ENCODE measurements at places on chromosomes 6 and 20.

DNA sequence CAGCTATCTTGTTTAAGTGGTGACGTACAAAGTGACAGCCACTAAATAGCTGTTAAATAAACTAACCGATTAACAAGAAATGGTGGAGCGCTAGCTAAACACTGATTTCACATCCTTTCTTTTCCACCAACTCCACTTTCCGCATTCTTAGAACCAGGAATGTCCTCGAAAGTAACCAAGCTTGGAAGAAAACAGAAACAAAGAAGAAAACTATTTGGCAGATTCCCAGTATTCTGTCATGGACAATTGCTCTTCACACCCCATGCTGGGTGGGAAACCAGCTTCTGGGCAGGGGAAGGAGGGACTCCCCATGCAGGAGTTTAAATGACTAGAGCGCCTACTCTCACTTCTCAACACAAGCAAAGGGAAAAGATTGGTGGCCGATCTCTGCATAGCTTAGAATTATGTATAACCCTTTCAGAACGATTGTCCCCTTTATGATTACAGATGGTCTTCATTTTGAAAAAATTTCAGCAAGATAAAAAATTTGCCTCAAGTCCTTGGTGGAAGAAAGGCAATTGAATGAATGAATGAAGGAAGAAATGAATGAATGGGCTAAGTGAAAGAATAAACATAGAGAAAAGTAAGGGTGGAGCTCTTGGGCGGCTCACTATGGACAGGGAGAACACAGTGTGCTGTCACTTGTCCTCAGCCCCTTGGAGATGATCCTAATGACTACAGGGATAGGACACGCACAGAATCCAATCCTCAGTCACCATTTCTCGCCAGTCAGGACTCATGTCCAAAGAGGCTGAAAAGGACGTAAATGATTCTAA is 148.7 kb upstream of the NEDD9 start:
- no peak for DNase-seq

DNA sequence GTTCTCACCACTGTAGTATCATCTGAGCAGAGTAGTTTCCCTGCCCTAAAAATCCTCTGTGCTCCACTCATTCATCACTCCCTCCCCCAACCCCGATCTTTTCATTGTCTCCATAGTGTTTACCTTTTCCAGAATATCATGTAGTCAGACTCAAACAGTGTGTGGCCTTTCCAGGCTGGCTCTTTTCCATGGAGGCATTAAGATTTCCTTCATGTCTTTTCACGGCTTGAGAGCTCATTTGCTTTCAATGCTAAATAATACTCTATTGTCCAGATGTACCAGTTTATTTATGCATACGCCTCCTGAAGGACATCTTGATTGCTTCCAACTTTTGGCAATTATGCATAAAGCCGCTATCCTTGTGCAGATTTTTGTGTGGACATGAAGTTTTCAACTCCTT is 235.8 kb downstream of the PHACTR1 start:
- DNase-seq: no peak

DNA sequence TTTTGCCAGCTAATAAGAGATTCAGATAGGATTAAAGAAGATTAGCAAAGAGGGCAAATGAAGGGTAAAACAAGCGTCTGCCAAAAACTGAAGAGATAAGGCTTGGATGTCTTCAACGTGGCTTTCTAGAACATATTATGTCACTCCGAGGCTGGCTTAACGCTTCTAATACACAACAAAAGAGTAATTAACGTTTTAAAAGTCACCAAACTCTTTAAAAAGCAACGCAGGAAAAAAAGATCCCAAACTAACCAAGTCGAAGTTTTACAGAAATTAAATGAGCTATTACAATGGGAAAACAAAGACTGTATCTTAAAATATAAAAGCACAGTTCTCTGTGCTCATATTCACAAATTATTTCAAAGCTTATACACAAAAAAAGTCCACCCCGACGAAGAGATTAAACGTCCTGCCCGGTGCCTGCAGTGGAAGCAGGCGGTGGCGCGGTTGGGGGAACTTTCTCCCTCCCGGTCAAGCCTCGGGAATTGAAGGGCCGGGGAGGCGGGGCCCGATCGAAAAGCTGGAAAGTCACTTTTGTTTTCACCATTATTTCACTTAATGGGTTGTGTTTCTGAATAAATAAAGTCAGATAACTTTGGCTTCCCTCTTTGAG is 1.2 kb downstream of the MAK start:
- no peak for DNase-seq

- no peak for DNase-seq
These were observed 15.0 kb upstream of the ABHD16B start for GRCh38 chr20:63846128-63846771.

- no peak for DNase-seq
These were observed 47.0 kb downstream of the SLC22A23 start for GRCh38 chr6:3409699-3410384.

DNA sequence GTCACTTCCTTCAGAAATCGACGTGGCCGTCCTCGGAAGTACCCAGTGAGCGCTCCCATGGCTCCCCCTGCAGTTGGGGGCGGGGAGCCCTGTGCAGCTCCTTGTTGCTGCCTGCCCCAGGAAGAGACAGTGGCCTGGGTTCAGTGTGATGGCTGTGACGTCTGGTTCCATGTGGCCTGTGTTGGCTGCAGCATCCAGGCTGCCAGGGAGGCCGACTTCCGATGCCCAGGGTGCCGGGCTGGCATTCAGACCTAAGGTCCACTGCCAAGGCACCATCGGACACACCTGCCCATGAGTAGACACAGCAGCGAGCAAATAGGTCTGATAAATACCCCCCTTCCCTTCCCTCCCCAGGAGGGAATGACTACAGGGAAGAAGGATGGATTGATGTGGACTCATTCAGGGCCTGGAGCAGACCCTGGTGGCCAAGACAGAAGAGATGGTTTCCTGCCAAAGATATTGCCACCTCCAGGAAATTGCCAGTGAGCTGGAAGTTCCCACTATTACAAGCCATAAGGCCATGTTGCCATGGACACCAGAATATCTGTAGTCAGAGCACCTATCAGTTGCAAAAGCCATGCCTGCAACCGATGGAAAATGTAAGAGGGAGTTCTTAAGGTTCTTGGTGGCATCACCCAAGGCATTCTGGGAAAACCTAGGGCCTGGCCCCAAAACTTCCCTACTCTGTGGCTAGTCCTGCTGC is 4.2 kb downstream of the TCF19 start:
- DNase-seq: no peak

DNA sequence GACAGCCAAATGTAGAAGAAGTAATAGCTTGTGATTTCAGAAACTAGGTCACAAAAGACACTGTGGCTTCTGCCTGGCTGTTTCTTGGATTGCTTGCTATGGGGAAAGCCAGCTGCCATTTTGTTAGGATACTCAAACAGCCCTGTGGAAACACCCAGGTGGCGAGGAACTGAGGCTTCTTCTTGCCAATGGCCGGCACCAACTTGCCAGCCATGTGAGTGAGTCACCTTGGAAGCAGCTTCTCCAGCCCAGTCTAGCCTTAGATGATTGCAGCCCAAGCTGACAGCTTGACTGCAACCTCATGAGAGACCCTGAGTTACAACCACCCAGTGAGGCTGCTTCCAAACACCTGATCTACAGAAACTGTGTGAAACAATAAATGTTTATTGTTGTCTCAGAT is 11.9 kb upstream of the KIAA1755 start:
- no peak for DNase-seq

DNA sequence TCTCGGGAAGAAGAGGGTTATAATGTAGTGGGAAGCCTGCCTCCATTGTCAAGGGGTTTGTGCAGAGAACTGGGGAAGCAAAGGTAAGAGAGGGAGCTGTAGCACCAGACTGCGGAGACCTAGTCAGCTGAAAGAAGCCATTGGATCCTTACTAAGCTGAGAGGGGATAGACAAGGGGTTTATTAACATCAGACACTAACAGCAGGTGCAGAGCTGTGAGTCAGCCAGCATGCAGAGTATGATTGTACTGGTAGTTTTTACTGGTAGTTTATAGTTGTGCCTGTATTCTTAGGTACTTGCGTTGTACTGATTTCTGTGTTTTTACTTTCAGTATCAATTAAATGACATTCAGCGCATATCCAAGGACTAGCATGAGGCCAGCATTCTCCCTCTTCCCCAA is 17.8 kb upstream of the COL19A1 start:
- DNase-seq: no peak

DNA sequence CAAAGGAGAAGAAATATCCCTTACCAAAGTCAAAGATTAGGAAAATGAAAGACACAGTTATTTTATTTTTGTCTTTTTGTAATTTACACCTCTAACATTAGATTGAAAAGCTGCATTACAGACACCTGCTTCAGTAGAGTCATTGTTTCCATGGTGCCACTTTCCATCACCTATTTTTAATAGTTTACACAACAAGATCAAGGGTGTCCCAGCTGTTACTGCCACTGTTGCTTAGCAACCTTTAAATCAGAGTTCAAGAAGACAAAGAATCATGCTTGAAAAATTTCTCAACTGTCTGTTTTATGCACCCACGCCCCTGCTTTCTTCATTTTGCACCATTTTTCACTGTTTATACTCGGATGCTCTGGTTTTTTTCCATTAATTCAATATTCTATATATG is 668.2 kb upstream of the GJE1 start:
- DNase-seq: no peak

DNA sequence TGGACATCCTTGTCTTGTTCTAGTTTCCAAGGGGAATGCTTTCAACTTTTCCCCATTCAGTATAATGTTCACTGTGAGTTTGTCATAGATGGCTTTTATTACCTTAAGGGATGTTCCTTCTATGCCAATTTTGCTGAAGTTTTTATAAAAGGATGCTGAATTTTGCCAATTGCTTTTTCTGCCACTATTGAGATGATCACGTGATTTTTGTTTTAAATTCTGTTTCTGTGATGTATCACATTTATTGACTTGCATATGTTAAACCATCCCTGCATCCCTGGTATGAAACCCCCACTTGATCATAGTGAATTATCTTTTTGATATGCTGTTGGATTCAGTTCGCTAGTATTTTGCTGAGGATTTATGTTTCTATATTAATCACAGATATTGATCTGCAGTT is 130.6 kb upstream of the TAB2 start:
- no peak for DNase-seq

GRCh38 chr20:1941226-1941625 is 46.0 kb downstream of the SIRPA start:
- DNase-seq: no peak

DNA sequence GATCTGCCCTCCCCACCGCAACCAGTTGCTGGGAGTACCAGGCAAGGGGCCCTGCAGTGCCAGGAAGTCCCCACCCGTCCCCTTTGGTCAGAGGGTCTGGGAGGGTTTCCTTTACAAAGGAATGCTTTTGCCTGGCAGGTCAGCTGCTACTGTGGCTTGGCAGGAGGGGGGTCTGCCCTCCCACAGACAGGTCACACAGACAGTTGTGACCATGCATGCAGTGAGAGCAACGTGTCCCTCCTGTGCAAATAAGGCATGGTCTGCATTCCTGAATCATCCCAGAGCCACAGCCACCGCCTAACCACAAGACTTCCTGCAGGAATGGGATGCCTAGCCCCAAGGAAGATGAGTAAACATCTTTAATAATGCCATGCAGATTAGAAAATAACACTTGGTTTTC is 439 bp upstream of the F13A1 start:
- DNase-seq: no peak

GRCh38 chr20:62359491-62360121 is 7.5 kb downstream of the LAMA5 start:
- no peak for DNase-seq

- DNase-seq: no peak
These were observed 202.7 kb upstream of the MARCKS start for GRCh38 chr6:113654396-113654795.

- no peak for DNase-seq
These were observed 271.8 kb downstream of the PRL start for GRCh38 chr6:22024973-22025467.

DNA sequence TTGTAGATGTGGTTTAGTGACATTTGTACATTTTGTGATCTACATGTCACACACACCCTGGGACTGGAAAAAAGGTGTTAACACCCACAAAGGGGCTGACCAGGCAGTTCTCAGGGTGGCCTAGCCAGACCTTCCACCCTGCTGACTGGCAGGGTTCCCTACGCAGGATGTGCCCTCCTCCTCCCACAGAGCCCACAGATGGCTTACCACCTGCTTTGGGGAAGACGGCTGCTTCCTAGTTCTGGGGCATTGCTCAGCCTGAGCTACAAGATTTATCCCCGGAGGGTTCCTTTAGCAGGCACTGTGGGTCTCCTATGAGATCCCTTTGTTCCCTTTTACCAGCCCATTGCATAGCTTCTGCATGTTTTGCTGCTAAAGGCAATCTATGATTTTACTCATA is 35.1 kb downstream of the SNAP25 start:
- no peak for DNase-seq

All from fibroblast of skin of left biceps (primary cell).